ENCODE measurements at places on chromosomes 13 and 19. TPM values are rescaled to one million over a fixed set of nuclear protein-coding genes. Genes with fewer than 3 reads are reported as not detected.

- DNase-seq, result peak; percentile 73
These were observed 188.5 kb downstream of the FOXO1 start for GRCh38 chr13:40477623-40478608.

GRCh38 chr13:24053519-24054251 is 106.8 kb upstream of the SPATA13 start:
- DNase-seq, result no peak

U2AF1L4 gene
- 16.3 TPM for total RNA-seq

PCSK4 gene
- 2.0 TPM for total RNA-seq

FAM216B gene
- not detected for total RNA-seq

SERP2 gene
- total RNA-seq, result 9.4 TPM

- no peak for DNase-seq
These were observed 329.3 kb downstream of the SUCLA2 start for GRCh38 chr13:47671776-47672175.

All from sigmoid colon (tissue), 7 donors.